ENCODE measurements at places on chromosomes 5 and 9.

DNA sequence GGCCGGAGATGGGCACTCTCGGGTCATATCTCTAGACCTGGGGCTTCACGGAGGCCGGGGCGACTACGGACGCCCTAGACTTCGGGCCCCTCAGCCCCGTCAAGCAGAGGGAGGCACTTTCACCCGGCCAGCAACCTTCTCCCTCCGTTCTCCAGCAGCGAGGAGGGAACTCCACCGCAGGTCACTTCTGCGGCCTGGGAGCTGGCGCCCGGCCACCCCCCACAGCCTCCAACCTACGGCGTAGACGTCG is 201 bp downstream of the DOLK start:
- no peak for DNase-seq

DNA sequence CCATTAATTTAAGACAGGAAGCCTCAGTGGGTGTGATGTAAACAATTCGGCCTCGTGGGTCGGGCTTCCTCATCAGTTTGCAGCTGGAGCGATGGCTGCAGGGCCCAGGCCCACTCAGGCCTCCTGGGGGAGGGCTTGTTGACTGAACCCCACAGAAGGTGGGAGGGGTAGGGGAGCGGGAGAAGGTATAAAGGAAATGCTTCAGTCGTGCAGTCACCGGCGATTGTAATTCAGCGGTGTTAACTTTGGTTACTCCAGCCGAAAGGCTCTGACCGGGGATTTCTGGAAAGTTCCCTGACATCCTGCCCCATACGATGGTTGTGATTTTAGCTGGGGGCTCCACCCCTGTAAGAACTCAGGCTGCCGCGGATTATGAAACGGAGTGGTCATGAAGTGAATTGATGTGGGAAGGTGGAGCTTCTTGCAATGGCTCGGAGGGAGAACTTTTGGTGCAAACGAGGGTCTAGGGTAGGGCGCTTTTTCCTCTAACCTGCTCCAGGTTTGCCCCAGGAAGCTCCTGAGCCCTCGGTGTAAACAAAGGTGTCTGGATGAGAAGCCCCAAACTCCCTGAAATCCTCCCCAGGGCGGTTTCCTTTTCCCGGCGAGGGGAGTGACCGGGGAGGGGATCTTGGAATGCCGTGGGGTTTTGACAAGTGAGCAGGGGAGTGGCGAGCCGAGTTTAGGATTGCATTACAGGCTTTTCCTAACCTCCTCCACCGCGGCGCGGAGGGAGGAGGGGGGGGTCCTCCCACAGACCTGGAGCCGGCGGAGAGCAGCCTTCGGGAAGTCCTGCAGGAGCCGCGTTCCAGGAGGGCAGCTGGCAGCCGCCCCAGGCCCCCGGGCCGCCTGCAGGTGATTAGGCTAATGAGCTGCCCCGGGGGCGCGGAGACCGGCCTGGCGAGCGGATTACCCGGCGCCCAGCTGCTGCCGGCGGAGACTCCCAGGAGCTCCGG is 215.5 kb downstream of the PDZD2 start:
- no peak for DNase-seq

DNA sequence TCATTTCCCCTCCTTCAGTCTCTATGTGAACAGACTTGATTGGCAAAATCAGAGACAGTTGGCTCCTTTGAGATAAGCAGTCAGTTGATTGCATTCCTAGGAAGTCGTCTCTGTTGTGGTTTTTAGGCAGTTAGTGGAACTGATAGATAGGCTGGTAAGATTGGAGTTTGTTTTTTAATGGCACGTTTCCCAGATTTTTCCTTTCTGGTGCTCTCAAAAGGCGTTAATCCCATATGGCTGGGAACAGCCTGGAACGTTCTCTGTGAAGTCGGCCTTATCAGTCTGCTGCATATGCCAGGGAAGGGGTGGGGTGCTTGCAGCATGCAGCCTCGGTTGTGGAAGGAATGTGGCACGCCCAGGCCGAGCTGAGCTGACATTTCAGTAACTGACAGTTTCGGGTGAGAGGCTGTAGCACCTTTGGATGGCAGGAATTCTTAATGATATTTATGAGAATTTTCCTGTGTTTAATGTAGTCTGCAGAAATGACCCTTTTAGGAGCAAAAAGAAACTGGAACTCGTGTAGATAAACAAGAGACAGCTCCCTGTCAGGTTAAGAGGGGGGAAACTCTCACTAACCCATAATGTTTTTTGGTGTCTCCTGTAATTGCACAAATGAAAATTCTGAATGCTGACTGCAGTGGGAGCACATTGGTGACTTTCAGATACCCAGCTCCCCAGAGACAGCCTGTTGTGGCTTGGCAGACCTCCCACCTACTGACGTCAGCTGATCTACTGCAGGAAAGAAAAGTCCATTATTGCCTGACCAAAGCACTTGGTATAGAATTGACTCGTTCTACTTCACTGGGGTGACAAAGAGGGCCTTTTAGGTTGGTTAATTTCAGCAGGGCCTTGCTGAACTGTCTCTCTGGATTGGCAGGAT is 6.3 kb downstream of the SPTAN1 start:
- peak; percentile 61 for DNase-seq

DNA sequence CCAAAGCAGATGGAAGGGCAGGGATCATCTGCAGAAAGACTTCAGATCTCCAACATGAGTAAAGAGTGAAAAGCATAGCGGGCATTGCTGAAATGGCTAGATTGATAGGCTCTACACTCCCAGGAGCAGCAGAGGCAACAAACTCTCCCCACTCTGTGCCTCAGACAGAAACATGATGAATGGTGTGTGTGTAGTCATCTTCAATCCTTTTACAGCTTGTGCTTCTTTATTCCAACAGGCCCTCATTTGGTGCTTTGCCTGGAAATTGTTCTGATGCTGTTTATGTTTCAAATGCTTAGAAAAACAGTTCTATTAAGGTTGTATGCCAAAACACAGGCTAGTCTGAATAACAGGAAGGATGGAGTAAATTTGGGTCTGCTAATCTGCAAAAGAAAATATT is 176.2 kb downstream of the DMRTA1 start:
- no peak for DNase-seq

DNA sequence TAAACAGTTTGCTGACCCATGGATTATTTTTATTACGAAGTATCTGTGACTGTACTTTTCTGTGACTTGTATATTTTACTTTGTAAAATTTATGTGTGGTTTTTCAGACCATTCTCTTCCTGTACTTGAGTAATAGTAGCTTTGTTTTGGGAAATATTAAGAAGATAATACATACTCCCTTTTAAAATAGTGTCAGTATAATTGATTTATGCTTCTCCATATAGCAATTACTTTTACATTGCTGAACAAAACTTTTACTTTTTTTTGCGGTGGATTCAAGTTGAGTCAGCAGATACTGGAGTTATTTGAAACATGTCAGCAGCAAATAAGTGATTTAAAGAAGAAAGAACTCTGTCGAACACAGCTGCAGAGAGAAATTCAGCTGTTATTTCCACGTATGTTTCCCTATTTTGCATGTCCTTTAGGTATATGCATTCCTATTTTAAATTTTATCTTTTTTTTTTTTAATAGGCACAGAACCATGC is 28.4 kb downstream of the TENT2 start:
- DNase-seq: no peak

GRCh38 chr5:60505373-60506171 is 194.4 kb downstream of the DEPDC1B start:
- DNase-seq: no peak

DNA sequence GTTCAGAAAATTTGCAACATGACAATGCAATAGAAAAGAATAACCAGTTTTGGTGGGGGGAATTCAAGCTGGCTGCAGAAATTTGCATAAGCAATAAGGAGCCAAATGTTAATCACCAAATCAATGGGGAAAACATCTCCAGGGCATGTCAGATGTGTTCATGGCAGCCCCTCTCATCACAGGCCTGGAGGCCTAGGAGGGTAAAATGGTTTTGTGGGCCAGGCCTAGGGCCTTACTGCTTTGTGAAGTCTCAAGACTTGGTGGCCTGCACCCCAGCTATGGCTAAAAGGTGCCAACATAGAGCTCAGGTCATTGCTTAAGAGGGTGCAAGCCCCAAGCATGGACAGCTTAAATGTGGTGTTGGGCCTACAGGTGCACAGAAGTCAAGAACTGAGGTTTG is 29.7 kb upstream of the SLC36A1 start:
- no peak for DNase-seq

DNA sequence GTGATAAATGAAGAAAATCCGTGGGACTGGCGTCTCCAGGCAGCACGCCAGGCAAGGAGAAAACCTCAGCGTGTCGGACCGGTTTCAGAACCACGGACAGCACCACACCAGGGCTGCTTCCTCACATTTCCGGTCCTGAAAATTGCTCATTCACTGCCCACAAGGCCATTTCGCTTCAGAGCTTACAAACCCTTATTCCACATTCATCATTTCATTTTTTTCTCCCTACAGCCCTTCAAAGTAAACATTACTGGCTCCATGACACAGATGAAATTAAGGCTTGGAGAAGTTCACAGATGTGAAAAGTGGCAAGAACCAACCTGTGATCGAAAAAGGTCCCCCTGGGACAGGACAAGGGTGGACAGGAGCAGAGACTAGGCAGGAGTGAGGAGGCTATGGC is 1.5 kb upstream of the GPRIN1 start:
- DNase-seq: peak; percentile 48

GRCh38 chr5:148641735-148642134 is 12.6 kb downstream of the HTR4 start:
- no peak for DNase-seq

DNA sequence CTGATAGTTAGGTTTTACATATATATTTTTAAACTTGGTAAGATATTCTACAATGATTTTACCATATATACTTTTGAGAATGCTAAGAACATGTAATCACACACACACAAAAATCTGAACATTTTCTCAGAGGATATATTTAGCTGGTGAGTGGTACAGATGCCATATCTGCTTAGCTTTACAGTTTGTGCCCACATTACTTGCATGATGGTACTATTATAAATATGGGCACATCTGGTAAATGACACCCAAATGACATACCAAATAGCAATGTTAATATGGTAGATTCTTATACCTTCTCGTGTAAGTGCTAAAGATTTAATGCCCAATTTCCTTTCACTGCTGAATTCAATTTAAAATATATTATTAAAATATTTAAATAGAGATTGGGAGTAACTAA is 56.6 kb downstream of the LSM11 start:
- no peak for DNase-seq

- DNase-seq: no peak
These were observed 275.9 kb downstream of the CRB2 start for GRCh38 chr9:123631862-123632261.

GRCh38 chr9:71025201-71025600 is 96.2 kb downstream of the TRPM3 start:
- no peak for DNase-seq

DNA sequence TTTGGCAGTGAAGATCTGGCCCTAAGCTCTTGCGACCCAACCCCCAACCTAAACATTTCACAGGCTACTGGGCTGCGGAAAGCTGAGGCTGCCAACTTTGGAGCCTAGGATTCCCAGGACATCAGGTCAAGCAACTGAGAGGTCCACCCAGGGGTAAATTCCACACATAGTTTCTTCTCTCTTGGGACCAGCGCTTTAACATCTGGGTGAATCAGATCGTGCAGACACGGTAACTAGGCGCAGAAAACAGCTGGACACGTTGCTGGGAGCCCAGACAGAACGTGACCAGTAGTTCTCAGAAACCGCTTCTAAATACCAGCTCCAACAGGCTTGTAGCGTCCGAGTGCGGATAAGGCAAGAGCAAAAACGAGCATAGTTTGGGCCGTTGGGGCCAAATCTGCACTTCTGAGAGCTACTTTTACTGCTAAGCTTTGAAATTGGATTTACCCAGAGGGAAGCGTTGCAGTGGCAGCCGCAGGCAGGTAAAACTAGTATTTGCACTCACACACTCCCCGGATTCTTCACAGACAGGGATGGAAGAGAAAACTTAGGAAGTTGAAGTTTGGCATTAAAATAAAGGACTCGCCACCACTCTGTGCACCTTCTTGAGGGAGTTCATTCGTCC is 11.8 kb downstream of the ITGA1 start:
- DNase-seq: peak; percentile 52

DNA sequence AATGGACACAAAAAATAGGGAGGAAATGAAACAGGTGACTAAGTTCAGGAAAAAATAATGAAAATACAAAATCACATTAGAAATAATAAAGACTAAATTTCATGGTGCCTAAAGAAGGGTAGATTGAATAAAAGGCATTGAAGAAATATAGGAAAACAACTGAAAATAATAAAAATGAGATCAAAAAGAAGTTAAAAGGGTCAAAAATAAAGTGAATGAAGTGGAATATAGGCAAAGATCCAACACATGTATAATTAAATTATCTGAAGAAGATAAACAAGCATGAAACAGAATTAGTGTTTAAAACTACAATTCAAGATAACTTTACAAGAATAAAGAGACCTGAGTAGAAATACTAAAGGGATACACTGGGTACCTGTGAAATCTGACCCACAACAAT is 87.6 kb downstream of the SUSD1 start:
- DNase-seq: no peak

DNA sequence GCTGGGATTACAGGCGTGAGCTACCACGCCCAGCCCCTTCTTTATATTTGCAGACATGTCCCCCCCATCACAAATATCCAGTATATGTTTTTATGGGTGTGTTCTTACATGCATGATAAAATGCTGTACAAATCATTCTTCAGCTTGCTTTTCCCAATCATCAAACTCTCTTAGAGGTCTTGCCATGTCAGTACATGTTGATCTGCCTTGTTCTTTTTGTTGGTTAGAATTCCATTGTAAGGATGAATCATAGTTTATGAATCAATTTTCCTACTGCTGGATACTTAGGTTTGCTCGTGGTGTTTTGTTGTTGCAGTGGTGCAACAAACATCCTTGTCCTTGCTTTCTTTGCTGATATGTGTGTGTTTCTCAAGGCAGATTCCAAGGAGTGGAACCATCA is 79.9 kb upstream of the NEURL1B start:
- no peak for DNase-seq

DNA sequence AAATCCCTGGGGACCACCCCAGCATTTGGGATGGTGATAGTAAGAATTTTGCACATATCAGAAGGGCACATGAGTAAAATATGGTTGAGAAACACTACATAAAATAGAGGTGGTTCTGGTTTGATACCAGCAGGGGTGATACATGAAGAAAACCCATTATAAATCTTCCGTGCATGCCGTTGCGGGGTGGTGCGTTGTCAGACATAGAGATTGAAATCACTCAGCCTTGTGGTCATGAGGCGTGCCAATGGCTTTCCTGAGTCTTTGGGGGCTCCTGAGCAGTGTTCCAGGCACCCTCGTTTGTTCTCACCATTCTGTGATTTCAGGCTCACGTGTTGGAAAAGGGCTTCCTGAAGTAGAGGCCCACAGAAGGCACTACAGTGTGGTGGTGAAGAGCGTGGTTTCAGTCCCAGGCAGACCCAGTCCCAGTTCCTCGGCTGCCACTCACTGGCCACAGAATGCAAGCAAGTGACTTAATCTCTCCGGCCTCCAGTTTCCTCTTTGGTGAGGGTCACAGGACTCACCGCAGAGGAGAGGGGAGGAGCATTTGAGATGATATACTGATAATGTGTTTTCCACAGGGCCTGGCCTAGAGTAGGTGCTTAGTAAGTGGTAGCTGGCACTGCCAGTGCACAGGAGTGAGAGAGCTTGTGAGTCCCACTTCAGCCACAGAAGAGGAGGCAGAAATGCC is 20.5 kb upstream of the GLRX start:
- no peak for DNase-seq

Data from AG09309 (cell line).